NCI-H345 (cell line): ENCODE measurements at places on chromosomes 12 and 14.

GRCh38 chr14:102141797-102142196 is 2.1 kb downstream of the WDR20 start:
- no peak for DNase-seq

DNA sequence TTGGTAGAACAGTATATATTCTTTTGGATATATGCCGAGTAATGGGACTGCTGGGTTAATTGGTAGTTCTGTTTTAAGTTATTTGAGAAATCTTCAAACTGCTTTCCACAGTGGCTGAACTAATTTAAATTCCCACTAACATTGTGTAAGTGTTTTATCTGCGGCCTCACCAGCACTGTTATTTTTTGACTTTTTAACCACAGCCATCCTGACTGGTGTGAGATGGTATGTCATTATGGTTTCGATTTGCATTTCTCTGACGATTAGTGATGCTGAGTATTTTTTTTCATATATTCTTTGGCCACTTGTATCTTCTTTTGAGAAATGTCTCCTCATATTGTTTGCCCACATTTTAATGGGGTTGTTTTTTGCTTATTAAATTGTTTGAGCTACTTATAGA is 357.4 kb downstream of the C12orf50 start:
- no peak for DNase-seq

DNA sequence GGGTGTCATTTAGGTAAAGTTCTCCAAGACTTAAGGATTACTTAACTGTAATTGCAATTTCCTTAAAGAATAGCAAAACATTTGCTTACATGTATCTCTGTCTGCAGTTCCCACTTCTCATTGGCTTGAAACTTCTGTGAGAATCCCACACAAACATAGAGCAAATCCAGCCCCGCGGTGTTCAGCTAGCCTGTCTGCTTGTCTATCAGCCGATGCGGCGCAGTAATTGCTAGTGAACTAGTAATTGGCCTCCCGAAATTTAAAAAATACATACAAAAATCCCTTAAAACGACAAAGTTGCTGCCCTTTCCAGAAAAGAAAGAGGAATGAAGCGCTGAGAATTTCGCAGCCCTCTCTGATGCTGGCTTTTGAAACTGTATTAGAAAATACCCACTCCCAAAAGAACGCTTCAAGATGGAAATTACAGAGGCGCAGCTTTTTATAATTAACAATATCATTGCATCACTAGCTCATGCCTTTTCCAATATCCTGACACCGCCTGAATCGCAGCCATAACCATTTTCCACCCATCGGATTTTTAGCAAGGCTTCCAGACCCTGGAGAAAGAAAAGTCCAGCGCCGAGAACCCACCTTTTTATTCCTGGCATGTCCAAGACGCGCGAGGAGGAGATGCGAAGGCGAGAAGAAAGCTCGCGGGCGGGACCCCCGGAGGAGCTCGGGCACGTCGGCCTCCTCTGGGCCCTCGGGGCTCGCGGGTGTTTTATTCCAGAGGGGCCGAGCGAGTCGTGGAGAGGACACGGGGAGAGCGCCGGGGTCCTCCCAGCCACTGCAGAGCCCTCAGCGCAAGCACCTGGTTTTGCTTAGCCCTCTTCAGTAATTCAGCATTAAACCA is 646 bp downstream of the FBLN5 start:
- no peak for DNase-seq

DNA sequence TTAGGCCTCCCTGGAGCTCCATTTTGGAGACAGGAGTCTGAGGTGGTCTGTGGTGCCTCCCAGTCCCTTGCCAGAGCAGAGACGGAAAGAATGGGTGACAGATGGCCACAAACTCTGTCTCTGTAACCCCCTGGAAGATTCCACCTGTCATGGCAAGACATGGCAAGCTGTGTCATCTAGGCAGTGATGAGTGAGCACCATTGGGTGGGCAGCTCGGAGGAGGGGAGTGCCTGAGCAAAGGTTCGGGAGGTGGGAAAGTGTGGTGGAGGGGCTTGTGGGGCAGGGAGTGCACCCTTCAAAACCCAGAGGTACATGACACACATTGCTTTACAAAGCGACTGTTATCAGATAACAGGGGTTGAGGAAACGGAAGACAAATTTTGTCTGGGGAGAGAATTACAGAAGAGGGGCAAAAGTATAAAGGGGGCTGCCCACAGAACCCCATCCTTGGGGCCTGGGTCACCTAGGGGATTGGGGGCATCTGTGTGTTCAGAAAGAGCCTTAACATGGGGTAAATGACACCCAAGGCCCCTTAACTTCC is 3.5 kb downstream of the RIN3 start:
- no peak for DNase-seq

GRCh38 chr12:110002676-110003515 is 3.7 kb downstream of the ANKRD13A start:
- no peak for DNase-seq

DNA sequence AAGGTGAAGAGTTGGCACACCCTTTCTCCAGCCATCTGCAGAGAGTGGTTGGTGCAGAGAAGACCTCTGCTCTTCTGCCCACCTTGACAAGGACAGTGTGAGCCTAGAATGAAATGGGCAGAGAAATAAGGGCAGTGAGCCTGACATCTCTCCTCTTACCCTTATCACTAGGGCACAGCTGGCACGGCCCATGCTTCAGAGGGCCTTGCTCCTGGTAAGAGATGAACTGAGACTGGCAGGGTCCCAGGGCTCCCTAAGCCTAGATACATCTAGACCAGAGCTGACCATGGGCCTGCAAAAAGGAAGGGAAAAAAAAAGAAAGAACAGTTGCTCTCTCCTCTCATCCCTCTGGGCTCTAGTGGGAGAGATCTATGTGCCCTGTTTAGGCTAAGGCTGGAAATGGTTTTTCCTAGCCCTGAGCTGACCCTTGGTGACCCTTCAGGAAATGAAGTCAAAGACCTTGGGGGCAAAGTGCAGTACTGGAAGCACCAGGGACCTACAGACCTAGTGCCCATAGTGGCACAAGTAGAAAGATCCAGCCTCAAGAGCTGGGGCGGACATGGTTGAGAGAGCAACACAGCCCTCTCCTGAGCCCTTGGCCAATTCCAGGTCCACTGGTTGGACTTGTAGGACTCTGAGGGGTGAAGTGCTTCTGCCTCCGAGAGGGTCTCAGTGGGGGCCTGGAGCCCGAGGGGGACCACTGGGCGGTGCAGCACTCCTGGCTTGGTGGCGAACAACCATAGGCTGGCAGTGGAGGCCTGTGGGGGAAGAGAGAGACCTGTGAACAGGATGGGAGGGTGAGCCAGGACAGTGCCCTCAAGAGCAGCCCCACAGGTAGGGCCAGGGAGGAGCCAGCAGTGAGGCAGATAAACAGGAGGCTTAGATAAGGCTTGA is 22.0 kb downstream of the PRPF40B start:
- DNase-seq, result no peak

DNA sequence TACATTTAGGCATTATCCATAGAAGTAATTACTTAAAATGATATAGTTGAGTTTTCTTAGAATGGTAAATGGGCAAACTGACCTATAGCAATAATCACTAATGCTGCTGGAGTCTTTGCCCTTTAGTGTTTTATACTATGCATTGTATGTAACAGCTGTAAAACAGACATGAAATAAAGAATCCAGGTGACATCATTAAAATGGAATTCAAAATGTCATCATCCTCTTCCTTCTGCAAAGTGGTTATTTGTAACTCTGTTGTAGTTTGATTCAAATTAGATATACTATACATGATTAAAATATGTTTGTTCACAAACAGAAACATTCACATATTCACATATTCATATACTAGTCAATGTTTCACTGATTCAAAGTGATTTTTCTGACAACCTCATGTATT is 598.8 kb downstream of the SLC16A7 start:
- DNase-seq, result no peak

GRCh38 chr14:64476438-64476837 is 11.1 kb downstream of the AKAP5 start:
- no peak for DNase-seq
